ENCODE measurements at places on chromosomes 1 and 21.

DNA sequence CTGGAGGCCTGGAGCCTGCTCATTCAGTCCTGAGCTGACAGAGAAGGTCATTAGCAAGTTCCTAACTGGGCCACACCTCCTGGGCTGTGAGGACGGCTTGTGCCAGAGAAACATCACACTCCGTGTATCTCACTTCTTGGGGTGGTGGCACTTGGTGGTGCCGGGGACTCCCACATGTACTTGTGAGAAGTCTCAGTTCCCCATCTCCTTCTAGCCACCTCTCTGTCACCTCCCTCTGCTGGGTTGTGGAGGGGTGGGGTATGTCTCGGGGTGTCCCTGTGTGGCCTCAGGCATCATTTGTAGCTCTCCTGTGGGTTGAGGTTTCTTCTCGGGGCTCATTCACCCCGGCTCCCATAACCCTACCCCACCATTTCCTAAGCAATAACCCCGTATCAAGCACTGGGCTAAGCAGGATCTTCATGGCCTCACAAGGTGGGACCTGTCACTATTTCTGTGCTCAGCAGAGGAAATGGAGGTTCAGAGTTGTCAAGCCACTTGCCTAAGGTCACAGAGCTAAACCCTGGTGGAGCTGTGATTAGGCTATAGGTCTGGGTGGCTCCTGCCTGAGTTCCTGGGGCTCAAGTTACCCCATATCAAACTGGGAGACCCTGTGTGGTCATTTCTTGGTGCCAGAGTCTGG, 62.5 kb downstream of the UBIAD1 start:
- no peak for DNase-seq

DNA sequence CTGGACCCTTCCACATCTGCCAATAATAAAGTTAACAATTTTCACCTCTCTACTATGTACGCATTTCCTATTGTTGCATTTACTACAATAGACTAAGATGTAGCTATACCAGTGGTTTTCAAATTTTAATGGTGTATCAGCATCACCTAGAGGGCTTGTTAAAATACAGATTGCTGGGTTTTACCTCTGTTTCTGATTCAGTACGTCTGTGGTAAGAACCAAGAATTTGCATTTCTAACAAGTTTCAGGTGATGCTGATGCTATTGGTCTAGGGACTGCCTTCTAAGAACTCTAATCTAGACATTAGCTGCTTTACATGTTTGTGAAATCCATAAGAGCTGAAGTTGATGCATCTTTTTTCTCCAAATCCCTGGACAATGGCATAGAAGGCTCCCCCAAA, 59.7 kb downstream of the ERICH3 start:
- no peak for DNase-seq

DNA sequence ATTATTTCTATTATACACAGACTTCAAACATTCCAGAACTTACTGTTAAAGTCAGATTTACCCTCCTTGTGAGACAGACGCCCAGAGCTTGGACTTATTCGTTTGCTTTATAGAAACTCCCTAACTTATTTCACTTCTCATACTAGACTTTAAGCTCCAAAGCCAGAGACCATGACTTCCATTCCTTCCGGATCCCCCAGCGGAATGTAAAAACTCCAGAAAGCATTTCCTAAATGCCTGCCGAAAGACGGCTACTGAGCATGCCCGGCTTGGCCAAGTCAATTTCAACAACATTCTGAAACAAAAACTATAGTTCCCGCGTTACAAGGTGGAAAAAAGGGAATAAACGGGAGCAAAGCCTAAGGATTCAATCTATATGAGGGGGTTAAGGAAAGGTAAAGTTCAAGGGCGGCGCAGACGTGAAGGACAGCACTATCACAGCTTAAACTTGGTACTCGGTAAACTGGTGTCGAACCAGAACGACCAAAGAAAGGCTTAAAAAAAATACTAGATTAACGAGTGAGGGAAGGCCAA, 1.1 kb downstream of the USP48 start:
- DNase-seq: peak; percentile 14

DNA sequence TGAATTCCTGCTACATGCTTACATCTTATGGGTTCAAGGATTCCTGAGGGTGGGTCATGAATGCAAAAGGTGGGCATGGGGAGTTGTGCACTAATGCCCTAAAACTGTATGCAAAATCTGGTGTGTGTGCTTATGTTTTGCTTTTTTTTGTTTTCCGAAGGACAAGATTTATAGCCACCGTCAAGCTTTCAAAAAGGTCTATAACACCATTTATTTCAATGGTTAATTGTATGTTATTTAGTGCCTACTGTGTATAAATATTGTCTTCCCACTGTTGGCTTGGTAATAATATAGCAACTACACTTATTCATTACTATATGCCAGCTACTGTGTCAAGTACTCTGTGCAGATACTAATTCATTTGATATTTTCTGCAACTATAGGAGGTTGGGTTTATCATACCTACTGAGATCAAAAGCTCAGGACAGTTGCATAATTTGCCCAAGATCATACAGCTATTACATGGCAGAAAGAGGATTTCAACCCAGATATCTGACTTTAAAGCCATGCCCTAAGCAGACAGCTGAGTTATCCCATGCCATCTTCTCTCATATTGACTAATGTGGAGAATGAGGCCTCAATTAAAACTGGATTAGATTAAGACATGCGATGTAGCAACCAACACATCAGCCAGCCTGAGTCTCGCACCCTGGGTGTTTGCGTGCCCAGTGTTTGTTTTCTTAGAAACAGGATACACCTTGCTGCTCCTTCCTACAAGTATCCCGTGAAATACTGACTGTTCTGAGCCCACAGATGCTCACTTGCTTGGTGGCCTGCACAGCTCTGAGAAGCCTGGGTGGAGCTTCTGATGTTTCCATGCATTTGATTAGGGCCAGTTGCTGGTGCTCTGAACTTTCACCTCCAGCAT, 34.6 kb downstream of the GADD45A start:
- DNase-seq: no peak

DNA sequence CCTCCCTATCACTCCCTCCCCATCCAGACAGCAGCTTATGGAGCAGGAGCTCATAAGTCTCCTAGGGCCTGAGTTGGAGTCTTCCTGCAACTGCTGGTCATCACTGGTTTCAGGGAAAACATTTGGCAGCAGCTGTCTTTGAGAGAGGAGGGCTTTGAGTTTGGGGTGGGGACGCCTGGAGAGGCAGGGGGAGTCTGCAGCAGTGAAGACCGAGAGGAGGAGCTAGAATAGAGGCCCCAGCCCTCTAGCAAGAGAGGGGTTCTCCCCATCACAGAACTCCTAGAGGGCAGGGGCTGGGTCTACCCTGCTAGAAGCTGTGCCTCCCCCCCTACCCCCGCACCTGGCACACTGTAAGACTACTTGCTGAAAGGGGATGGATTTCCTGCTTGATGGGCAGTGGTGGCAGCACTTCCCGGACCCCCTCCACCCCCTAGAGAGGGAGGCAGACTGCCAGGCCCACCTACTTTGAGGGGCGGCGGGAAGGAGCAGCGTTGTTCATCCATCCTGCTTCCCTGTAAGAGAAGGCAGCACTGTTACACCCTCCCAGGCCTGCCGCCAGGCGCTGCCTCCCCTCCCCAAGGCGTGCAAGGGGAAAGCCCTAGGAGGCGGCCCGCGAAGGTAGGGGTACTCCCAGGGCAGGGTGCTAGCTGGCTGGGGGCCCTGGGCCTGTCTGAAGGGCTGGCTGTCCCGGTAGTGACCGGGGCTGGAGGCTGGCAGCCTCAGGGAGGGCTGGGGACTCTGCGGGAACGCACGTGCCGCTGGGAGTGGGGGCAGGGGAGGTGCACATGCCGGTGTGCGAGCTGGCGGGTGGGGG, 50.4 kb downstream of the RAP1GAP start:
- no peak for DNase-seq

DNA sequence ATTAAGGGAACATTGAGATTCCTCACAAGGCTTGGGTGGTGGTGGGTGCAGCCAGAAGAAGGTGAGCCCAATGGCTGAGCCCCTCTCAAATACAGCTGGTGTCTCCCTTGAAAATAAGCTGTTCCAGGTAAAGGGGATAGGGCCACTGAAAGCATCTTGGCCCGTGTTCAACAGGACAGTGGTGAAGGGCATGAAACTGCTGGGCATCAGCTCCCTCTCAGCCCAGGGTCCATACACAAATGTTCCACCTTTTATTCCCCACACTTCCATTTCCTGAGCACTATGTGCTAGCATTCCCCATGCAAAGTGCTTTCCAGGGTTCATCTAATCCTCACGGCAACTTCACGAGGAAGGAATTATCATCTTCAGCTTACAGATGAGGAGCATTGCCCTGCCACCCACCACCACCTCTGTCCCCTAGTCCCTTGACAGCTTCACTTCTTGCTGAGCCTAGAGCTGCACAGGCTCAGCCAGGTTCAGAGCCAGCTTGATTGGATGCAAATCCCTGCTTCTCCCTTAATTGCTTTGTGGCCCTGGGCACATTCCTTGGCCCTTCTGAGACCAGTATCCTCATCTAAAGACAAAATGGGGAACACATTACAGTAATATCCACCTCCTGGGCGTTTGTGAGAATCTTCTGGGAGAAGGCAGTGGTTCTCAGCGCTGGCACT, 9.6 kb downstream of the TAGLN2 start:
- no peak for DNase-seq
